DMS79 (cell line): ENCODE measurements at places on chromosomes 4 and X.

DNA sequence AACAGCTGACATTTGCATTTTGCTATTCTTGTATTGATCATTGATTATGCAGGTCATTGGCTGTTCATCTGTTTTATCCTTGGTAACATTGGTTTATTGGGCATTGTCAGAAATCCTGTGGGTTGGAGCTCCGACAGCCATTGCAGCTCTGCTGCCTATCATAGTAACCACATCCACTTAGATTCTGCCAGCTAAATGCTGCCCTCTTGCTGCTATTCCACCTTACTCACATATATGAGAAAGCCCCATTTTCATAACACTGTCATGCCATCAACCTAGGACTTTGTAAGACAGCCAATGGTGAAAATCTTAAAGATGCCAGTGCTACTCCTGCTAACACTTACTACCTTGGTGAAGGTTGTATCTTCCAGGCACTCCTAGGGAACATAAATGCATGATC, 187.3 kb upstream of the CXCL13 start:
- no peak for DNase-seq

DNA sequence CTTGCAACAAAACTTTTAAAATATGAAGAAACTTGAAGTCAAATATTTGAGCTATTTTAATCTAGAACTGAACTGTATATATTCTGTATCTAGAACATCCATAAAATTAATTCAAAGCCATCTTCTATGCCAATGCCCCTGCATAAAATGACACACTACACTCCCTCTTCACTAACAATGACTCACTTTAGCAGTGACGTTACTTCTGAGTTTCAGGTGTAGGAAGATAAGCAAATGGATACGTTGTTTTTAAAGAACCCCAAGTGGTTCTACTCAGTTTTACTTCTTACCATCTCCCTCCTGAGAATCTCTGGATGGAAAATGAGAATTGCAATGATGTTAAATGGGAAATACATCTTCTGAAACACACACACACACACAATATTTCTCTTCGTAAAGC, 45.2 kb downstream of the CXXC4 start:
- DNase-seq = no peak

- no peak for DNase-seq
Observed at GRCh38 chrX:40778861-40779575, 43.7 kb upstream of the MED14 start.

DNA sequence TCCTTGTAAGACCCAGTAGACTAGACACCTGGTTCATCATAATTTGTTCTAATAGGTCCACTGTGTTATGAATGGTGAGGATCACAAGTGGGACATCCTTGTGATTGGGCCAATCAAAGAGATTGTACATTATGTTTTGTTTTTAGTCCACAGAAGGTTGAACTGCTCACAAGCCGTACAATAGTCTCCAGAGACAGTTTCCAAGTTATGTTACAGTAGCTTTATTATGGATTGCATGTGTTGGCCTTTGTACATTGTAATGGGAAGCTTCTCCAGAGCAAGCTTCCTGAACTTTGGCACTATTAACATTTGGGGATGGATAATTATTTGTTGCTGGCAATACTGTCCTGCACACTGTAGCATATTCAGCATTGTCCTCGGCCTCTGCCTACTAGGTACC, 86.1 kb downstream of the MAGEB10 start:
- no peak for DNase-seq

DNA sequence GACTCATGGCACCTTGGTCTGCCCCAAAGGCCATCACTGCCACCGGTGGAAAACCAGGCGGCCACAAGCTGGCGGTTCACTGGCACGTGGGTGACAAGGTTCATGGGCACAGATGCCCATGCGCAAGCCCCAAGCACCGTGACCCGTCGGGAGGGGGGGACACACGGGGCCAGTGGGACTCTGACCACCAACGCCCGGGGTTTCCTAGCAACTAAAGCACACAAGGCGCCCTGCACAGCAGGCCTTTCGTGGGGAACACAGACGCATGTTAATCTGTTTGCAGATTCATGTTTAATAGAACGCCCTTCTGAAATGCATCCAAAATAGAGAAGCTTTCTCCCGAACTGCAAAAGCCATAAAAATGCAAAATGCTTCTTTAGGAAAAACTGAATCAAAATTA, 43.9 kb downstream of the FAM53A start:
- no peak for DNase-seq

- no peak for DNase-seq
Observed at GRCh38 chr4:70868778-70869177, 29.1 kb upstream of the GRSF1 start.

DNA sequence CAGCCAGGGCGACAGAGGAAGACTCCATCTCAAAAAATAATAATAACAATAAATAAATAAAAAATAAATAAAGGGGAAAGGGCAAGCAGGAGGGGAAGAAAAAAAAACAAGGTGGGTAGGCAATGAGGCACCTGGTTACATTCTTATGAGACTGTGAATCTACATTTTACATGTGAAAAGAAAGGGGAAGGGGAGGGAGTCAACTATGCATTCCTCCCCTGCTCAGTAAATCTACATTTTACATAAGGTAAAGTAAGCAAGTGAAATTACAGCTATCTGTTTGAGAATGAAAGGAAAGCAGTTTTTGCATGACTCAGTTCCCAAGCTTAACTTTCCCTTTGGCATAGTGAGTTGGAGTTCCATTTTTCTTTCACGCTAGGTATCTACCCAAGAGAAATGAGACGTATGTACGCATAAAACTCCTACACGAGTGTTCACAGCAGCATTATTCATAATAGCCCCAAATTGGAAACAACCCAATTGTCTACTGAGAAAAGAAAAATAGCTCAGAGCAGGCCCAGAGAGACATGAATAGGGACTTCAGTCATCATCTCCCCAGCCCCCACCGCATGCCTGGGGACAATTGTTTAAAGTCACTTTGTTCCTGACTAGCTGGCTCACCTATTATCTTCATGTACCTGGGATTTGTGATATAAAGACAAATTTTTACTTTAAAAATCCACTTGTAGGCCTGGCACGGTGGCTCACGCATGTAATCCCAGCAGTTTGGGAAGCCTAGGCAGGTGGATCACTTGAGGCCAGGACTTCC, 52.4 kb downstream of the DDX3X start:
- DNase-seq = no peak

DNA sequence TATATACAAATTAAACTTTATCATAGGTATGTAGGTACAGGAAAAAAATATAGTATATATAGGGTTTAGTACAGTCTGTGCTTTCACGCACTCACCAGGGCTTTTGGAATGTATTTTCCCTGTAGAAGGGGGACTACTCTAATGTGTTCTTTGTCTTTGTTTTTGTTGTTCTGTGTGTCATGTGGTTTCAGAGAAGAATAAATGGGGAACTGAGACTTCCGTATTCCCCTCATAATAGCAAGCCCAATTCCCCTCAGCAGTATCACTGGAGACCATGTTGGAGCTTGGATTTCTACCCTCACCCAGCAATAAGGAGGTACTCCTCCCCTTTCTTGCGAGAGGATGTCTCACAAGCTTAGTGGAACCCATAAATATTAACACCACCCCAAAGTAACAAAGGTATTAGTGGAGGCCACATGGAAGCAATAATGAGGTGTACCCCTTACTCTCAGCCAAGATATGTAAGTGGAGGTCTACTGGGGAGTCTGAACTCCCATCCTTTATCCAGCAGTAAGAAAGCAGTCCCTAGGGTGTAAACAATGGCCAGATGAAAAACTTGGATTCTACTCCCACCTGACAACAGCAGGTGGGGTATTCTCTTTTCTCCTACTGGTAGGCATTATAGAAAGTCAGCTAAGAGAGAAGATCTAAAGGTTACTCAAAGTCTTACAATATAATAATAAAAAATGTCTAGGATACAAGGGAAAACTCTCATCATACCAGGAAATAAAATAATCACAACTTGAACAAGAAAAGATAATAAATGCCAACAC, 805.4 kb upstream of the GALNTL6 start:
- no peak for DNase-seq

GRCh38 chr4:7259039-7259438, 66.7 kb downstream of the SORCS2 start:
- no peak for DNase-seq

- no peak for DNase-seq
Observed at GRCh38 chr4:12987284-12987683, 496.9 kb downstream of the RAB28 start.

DNA sequence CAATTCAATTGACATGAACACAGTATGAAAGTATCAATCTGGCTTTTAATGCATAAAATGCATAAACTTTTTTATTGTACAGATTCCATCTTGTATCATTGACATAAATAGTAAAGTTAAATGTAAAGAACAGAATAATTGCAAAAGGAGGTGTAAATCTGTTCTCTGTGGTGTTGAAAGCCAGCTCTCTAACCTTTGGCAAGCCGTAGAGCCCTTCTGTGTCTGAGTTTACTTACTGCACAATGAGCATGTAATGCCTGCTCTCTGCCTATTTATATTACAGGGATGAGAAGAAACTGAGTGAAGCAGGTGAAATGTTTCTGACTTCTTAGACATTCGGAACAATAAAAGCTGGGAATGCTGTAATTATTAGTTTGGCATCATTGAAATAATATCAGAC, 389.3 kb upstream of the EPHA5 start:
- DNase-seq = no peak

GRCh38 chr4:118920247-118920646, 31.6 kb downstream of the SYNPO2 start:
- DNase-seq = no peak

DNA sequence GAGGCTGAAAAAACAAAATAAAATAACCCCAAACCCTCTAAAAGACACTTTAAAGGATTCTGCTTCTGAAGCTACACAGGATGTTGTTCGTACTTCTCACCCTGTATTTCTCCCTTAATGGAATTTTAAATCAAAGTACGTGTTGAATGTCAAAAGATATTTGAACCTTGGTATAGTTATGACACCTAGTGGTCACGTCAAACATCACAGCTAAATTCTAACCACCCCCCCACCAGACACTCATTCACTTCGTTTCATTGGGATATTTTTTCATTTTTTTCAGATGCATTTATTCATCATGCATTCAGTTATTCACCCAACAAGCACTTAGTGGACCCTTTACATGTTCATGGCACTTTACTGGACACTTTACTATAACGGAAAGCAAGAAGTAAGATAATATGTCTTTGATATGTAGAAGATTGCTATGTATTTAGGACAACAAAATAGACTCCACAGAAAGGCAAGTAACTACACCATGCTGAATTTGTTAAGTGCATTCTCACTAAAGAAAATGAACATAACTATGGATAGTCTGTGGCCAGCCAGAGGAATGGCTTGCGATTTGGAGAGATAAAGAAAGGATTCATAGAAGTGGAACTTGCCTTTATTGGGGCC, 62.5 kb upstream of the GPR174 start:
- no peak for DNase-seq

DNA sequence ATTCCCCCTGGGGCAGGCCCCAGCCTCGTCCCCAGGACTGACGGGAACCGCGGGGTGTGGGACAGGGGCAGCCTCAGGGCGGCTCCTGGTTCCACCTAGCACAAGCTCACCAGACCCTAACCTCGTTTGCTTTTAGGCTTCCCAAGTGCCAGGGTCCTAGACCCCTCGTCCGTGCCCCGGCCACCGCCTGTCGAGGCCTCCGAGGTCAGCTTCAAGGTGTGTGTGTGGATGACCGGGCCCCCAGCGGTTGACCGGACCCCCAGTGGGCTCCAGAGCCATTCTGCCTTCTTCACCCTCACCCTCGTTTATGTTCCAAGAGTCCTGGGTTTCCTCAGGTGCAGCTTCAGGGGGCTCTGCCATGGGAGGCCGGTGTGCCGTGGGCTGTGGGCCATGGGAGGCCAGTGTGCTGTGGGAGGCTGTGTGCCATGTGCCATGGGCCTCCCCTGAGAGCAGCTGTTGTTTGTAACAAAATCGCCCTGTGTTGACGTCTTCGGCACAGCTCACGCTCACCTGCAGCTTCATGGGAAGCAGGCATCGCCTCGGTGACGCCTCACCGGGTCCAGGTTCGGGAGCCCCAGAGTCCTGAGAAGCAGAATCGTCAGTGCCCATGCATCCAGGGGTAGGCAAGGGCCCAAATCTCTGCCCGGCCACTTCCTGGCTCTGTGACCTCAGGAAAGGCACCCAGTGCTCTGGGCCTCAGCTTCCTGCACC, 43.0 kb upstream of the HMX1 start:
- DNase-seq = no peak

- no peak for DNase-seq
Observed at GRCh38 chr4:85126991-85127591, 160.6 kb upstream of the WDFY3 start.

GRCh38 chrX:41664908-41665307, 23.9 kb upstream of the GPR34 start:
- no peak for DNase-seq
